A673 (cell line): ENCODE measurements at places on chromosomes 12 and 14. TPM values are rescaled to one million over a fixed set of nuclear protein-coding genes. Genes with fewer than 3 reads are reported as not detected.

Gene PTPN6
- 2.3 and 3.3 TPM in 2 replicates for total RNA-seq

Gene TPPP2
- total RNA-seq = not detected in 2 replicates

Gene PLA2G1B
- total RNA-seq = not detected in 2 replicates

Gene DDN
- 2.7 and 2.9 TPM in 2 replicates for total RNA-seq

Gene BHLHE41
- 4.3 and 4.8 TPM in 2 replicates for total RNA-seq

Gene LBHD2
- total RNA-seq = 0.99 and 2.3 TPM in 2 replicates

Gene C14orf93
- 9.9 and 10.8 TPM in 2 replicates for total RNA-seq

Gene RAD9B
- total RNA-seq = 0.28 TPM in 1 of 2 replicates, not detected in the other

Gene NAA30
- total RNA-seq = 26.5 and 34.3 TPM in 2 replicates

Gene TESPA1
- not detected in 2 replicates for total RNA-seq

Gene USP44
- 6.9 and 7.1 TPM in 2 replicates for total RNA-seq

Gene MYBPC1
- 0.09 and 0.49 TPM in 2 replicates for total RNA-seq

Gene MFAP5
- 0.52 and 1.7 TPM in 2 replicates for total RNA-seq

Gene ANP32D
- total RNA-seq = not detected in 2 replicates

Gene TAS2R46
- total RNA-seq = 2.2 and 3.1 TPM in 2 replicates

Gene C1R
- total RNA-seq = 10.9 and 15.0 TPM in 2 replicates

Gene SLC6A15
- 9.2 and 11.0 TPM in 2 replicates for total RNA-seq

Gene PLEKHG7
- total RNA-seq = not detected in 2 replicates

Gene TBC1D30
- total RNA-seq = 2.0 and 2.1 TPM in 2 replicates

Gene TAS2R7
- not detected in 2 replicates for total RNA-seq

Gene PIK3C2G
- total RNA-seq = not detected in 2 replicates

Gene ZFP36L1
- 69.5 and 77.1 TPM in 2 replicates for total RNA-seq

Gene HAL
- 0.39 and 1.6 TPM in 2 replicates for total RNA-seq

Gene KCNC2
- not detected in 2 replicates for total RNA-seq

Gene CHURC1
- 61.9 and 65.2 TPM in 2 replicates for total RNA-seq

Gene RNASE3
- not detected in 2 replicates for total RNA-seq

Gene CCDC60
- total RNA-seq = not detected in 2 replicates

Gene FZD10
- total RNA-seq = not detected in 2 replicates

Gene GPR84
- total RNA-seq = not detected in 2 replicates

Gene GRIN2B
- not detected in 2 replicates for total RNA-seq

Gene ACACB
- total RNA-seq = 8.2 and 10.1 TPM in 2 replicates

Gene TEX52
- 0.44 TPM in 1 of 2 replicates, not detected in the other for total RNA-seq

Gene REM2
- total RNA-seq = 0.15 TPM in 1 of 2 replicates, not detected in the other

Gene ACSS3
- 7.7 and 10.3 TPM in 2 replicates for total RNA-seq

Gene CLEC6A
- total RNA-seq = not detected in 2 replicates

Gene WNT1
- total RNA-seq = not detected in 2 replicates

Gene ABHD12B
- 0.37 and 0.74 TPM in 2 replicates for total RNA-seq

Gene ASIC1
- 2.7 and 5.5 TPM in 2 replicates for total RNA-seq

Gene CARMIL3
- 0.49 and 1.2 TPM in 2 replicates for total RNA-seq

Gene GARIN6
- not detected in 2 replicates for total RNA-seq

Gene PPP2R3C
- 50.5 and 56.2 TPM in 2 replicates for total RNA-seq

Gene PROX2
- not detected in 2 replicates for total RNA-seq

Gene LUM
- total RNA-seq = 0.42 TPM in 1 of 2 replicates, not detected in the other

Gene CLEC1A
- total RNA-seq = not detected in 2 replicates

Gene AGAP2
- 4.0 and 6.6 TPM in 2 replicates for total RNA-seq

Gene C2CD5
- total RNA-seq = 27.1 and 27.8 TPM in 2 replicates

Gene PAX9
- 23.4 and 26.2 TPM in 2 replicates for total RNA-seq

Gene KRT75
- total RNA-seq = not detected in 2 replicates

Gene RDH12
- not detected in 2 replicates for total RNA-seq

Gene NTN4
- 9.6 and 11.7 TPM in 2 replicates for total RNA-seq

Gene CLEC2B
- 9.4 and 12.3 TPM in 2 replicates for total RNA-seq
